ENCODE measurements at places on chromosomes 12 and 14.
A peak's percentile ranks its signal among the peaks of the same experiment; 100 is the strongest.

DNA sequence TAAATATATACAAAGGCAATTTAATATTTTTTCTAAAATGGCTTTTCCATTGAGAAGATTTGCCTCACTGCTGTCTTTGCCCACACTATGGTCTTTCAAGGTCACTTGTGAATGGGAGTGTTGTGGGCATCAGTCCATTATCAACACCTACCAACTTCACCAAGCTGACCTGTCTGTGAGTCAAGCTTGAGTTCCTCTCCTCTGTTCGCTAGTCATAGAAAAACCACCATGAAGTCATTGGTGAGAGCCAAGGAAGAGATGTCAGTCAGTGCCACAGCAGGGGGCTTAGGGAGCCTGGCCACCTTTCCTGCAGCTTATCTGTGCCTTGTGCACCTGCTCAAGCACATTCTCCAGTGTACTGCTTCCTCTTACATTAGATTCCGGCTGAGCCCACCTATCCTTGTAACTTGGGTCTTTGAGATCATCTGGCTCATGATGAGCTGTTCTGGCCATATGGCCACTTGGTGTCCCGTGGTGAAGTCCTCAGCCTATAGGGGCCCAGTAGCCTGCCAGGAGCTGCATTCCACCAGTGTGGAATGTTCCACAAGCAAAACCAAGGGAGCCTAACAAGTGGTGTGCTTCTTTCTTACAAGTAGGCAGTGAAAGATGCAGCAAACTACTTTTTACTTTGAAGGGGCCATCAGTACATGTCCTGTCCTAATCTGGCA, 80.8 kb upstream of the C12orf71 start:
- no peak for DNase-seq

DNA sequence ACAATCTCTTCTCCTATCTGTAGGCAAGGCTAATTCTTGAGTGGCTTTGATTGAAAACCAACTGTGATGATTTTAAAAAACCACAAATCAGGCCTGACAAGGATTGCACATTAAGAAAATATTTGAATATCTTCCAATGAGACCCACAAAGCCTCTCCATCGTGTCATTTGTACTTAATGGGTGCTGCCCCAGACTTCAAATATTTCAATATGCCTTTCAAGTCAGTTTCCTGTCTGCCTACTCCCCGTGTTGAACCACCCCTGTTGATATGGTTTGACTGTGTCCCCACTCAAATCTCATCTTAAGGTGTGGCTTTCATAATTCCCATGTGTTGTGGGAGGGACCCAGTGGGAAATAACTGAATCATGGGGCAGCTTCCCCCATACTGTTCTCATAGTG, 159.7 kb upstream of the EGLN3 start:
- no peak for DNase-seq

DNA sequence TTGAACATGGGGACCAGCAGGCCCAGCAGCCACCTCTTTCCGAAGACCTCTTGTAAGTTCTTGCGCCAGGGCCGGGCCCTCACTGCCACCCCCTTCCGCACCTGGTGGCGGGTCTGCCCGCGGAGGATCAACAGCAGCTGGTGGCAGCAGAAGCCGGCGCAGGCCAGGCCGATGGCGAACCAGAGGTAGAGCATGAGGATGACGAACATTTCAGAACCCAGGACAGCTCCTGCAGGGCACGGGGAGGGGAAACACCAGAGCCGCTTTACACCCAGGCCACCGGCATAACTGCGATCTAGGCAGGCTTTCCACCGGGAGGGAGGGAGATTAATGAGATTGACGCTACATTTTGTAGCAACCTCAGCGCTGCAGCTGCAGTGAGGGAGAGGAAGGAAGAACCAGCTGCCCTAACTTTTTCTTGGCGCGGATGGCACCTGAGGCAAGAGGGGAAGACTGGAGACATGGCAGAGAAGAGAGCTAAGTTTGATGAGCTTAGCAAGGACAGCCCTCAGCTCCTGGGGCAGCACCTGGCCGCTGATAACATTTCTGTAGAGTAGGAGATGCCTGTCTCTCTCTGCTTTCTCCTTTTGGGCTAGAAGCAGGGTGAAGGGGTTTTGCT, 7.8 kb downstream of the ZDHHC22 start:
- DNase-seq: peak; percentile 11

- DNase-seq: peak; percentile 88
These were observed 20.3 kb upstream of the DRAM1 start for GRCh38 chr12:101857043-101857558.

DNA sequence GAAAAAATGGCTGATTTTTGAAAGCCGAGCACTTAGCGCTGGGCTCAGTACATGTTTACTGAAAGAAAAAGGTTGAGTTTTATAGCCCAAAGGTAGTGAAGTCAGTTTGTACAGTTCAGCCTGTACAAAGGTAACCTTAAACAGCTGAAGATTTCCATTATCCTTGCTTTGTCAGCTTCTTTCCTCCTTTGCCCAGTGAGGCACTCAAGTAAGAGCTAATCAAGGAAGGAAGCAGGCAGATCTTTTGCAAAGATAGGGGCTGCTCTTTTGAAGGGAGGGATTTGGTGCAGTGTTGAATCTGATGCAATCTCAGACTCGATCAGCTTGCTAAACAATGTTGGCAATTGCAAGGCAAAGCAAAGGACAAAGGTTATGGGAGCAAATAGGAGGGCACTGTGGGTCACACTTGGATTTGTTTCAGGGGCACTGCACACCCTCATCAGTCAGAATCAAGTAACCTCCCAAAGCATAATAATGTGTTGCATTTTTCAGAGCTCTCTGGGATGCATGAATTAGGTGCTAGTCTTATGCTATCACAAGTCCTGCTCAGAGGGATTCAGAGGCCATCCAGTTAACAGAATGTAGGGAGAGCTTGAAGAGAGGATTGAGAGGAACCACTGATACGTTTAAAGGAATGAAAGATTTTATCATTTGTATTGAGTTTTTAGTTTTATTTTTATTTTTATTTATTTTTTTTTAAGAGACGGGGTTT, 44.4 kb downstream of the ANO6 start:
- no peak for DNase-seq

DNA sequence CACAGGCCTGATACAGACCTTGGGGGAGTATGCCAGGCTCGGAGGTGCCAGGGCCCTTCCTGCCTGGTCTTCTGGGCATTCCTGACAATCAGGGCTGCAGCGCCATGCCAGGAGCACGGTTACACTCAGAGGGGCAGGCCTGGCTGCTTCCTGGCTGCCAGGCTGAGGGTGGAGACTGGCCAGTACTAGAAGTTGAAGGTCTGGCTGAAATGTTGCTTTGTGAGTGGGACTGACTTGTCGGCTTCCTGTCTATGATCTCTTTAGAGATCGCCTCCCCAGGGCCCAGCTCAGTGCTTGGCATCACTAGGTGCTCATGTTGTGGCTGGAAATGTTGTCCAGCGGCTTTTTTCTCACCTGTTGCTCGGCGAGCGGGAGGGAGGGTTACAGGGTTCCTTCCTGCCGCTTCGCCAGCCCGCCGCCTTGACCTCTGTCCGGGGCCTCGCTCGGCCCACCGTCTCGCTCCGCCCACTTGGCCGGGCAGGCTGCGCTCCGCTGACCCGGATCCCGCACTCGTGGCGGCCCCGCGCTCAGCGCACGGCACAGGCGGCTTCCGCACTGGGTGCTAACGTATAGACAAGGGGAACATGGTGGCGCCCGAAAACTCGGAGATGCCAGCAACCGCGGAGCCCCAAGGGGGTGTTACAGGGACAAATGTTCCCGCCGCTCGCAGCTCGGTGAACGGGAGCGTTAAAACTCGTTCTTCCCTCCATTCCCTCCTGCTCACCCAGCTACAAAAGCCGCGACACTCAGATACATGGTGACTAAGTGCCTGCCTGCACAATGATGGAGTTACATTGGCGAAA, 32.6 kb downstream of the PAPLN start:
- DNase-seq: no peak

GRCh38 chr14:31441273-31442111, 15.8 kb downstream of the DTD2 start:
- DNase-seq: no peak

DNA sequence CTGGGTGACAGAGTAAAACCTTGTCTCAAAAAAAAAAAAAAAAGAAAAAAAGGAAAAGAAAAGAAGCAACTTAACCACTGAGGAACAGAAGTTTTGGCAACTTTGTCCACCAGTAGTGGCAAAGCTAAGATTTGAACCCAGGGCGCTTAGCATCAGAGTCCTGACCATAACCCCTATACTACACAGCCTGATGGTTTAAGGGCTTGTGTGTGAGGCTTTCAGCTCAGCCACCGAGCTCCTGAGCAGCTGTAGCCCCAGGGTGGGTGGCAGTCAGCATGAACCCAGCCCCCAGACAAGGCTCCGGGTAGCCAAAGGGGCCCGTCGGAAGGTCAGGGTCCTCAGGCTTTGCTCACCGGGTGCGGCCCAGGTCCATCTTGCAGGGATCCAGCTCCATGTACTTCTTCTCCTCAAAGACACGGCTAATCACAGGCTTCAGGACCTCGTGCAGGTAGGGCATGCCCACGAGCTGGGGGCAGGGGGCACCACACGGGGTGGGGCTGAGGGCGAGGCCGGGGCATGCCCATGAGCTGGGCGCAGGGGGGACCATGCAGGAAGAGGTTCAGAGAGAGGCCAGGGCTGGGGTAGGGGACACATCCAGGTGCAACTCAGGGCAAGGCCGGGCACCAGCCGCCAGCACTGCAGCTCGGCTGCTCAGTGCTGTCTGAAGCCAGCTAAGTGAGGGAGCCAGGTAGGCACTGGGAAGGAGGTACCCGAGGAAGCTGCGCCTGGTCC, 20.9 kb downstream of the RASAL1 start:
- no peak for DNase-seq

DNA sequence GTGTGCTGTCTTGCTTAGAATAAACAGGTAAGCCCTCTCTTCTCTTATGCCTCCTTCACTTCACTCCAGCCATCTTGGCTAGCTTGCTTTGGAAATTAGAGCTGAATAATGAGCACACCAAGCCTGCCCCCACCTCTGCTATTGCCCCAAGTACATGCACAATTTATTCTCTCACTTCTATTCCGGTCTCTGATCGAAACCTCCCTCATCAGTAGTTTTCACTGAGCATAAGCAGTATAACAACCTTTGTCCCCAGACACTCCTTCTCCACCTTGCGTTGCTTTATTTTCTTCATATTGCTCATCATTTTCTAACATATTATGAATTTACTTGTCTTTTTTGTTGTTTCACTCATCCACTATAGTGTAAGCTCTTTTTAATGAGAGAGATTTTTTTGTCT, 253.4 kb downstream of the GXYLT1 start:
- no peak for DNase-seq

GRCh38 chr14:56474419-56475022, 105.1 kb upstream of the TMEM260 start:
- no peak for DNase-seq

DNA sequence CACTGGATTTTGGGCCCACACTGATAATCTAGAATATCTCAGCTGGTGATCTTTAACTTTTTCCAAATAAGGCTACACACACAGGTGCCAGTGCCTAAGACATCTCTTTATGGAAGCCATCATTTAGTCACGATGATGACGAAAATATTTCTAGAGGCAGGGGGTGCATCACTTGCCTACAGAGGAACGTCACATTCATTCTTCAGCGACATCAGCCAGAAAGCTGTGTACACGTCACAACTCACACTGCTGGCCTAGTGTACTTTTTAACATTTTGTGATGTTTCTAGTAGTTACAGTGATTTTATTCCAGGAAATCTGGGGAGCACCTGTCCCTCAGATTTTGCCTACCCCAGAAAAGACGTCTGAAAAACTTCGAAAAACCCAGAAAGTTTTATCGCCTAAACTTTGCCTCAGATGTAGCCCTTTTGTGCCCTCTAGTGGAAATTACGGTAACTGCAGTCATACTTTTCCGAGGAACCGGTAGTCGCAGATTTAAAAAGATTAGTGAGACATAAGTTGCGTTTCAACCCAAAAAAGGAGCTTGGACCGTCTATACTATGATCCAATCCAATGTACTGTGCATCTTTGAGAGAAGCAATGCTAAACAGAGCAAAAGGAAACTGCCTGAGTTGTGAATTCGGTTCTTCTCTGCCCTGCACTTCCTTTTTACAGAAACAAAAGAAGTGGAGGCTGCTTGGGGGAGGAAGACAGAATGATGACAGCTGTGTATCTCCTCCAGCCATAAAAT, 64.3 kb upstream of the STON2 start:
- DNase-seq: peak; percentile 13

DNA sequence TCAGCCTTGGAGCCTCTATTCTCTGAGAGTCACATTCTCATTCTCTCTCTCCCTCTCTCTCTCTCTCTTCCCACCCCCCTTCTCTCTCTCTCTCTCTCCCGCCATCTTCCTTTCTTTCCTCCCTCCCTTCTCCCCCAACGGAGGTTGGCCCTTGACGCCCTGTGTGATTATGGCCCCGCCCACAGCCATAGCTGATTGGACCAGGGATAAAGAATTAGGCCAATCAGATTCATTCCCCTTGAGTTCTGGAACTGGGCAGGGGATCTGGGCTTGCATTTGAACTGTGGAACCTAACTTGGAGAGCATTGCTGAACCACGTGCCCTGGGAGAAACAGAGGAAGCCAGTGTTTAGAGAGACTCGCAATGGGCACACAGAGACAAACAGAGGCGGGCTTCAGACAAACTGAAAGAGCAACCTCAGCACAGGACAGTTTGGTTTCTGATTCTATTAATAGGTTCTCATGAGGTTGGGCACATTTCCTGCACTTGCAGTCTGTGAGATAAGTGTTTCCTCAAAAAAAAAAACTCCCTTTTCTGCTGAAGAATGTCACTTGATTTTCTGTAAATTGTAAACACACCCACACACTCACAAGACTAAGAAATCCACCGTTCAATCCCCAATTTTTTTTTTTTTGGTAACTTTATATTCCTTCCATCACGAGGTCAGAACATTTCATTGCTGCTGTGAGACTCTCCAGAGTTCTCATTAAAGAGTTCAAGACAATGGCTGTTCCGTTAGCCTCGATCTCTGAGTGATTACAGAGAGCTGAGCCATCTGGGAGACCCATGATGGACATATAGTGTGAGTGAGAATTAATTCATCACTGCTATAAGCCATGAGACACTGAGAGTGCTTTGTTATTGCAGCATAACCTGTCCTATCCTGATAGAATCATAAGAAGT, 3.5 kb upstream of the P2RX7 start:
- DNase-seq: no peak

Measured in fibroblast of skin of left biceps (primary cell).